Karpas-422 (cell line): ENCODE measurements at places on chromosomes 5 and 9. TPM values are rescaled to one million over a fixed set of nuclear protein-coding genes. Genes with fewer than 3 reads are reported as not detected.

DNA sequence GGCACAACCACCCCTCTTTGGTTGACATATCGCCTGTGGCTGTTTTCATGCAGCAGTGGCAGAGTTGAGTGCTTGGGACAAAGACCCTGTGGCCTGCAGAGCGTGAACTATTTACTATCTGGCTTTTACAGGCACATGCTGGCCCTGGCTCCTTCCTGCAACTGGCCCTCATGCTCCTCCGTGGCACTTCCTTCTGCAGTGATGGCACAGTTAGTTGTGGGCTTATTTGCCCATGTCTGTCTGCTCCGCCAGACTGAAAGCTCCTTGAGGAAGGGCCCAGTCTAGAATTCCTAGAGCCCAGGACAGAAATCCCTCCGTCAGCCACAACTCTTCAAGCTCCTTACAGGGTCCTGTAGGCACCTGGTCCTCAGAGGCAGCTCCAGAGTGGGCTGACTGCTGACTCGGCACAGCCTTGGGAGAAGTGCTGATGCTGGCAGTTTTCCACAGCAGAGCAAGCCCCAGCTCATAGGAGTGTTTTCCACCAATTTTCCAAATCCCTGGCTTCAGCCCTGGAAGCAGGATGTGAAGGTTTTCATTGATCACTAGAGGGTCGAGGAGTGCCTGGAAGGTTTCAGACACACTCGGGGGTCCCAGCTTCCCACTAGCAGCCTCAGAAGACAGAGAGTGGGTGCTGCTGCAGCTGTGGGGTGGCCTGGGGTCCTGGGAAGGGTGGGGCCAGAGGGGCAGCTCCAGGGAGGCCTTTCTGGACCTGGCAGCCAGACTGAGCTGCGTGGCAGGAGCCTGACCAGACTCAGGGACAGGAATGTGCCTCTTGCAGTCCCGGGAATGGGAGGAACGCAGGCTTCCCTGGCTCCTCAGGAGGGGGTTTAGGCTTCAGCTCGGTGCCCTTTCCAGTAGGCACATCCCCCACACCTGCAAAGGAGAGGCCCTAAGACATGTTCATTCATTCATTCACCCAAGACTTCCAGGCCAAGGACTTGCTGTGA lies 56.5 kb upstream of the ANGPTL2 start:
- no peak overlapping the region for H3K4me3 ChIP-seq
- H3K4me1 ChIP-seq = no peaks in the 10 kb centered on the region
- no peaks in the 10 kb centered on the region for H3K36me3 ChIP-seq
- no peak overlapping the region for H3K27ac ChIP-seq
- DNase-seq = no peak
- H3K27me3 ChIP-seq = no peaks in the 10 kb centered on the region

- H3K27me3 ChIP-seq = no peaks in the 10 kb centered on the region
- H3K36me3 ChIP-seq = no peaks in the 10 kb centered on the region
- DNase-seq = no peak
- no peak overlapping the region for H3K4me3 ChIP-seq
These were observed 66.9 kb downstream of the TMC1 start for GRCh38 chr9:72588336-72588735.

GRCh38 chr5:119290607-119291006 lies 65.2 kb upstream of the TNFAIP8 start:
- no peaks in the 10 kb centered on the region for H3K27me3 ChIP-seq
- peaks cover 45% of the 10 kb centered on the region for H3K4me1 ChIP-seq
- H3K27ac ChIP-seq = no peak overlapping the region

DNA sequence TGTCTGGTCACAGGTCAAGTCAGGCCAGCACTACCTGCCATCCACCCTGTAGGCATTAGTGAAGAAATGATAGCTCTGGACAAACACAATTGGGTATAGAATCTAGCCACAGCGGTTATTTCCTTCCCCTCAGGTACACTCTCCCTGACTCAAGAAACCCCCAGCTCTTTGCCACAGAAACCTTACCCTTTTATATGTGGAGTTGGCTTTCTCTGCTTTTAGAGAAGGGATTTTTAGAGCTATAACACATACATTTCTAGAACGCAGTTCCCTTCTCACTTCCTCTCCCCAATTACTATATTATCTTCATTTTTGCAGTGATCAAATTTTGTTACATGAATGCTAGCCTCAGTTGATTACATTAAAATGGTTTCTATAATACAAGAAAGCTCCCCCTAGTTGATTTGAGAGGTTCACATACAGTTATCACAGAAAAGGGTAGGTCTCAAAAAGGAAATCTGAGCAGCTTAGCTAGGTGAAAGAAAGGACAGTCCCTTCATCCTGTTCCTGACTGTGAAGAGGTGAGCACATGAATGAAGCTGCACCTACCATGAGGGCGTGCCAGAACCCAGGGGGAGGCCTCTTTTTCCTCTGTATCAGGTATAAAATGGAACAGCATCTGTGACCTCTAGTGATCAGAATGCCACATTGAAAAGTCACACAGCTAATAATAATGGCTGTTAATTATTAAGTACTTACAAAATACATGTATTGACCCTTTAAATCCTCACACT lies 425.6 kb downstream of the KIAA0825 start:
- no peak overlapping the region for H3K27ac ChIP-seq
- no peaks in the 10 kb centered on the region for H3K27me3 ChIP-seq
- H3K4me3 ChIP-seq = no peak overlapping the region
- H3K36me3 ChIP-seq = no peaks in the 10 kb centered on the region
- H3K4me1 ChIP-seq = no peaks in the 10 kb centered on the region

DNA sequence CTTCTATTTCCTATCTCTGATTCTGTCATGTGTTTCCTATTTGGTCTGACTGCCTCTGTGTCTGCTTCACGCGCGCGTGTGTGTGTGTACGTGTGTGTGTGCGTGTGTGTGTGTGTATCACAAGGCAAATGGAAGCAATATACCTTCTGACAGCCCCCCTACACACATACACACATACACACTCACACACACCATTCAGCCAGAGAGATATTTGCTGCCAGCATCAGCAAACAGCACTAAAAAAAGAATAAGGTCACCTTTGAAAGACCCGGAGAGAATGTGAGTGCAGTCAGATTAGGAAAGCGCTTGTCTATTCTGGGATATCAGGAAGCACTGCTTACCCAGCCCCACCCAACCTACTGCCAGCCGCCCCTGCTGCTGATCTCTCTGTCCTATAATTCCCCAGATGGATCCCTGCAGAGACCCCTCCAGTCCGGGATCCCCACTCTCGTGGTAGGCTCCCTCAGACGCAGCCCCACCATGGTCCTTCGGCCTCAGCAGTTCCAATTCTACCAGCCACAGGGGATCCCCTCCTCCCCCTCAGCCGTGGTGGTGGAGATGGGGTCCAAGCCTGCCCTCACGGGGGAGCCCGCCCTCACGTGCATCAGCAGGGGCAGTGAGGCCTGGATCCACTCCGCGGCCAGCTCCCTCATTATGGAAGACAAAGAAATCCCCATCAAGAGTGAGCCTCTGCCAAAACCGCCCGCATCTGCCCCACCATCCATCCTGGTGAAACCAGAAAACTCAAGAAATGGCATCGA lies 45.7 kb downstream of the PLAC8L1 start:
- no peak overlapping the region for H3K27ac ChIP-seq
- H3K4me3 ChIP-seq = no peak overlapping the region
- H3K4me1 ChIP-seq = no peaks in the 10 kb centered on the region
- no peaks in the 10 kb centered on the region for H3K27me3 ChIP-seq

- peak overlapping the region; percentile 82 for H3K27ac ChIP-seq
- peaks cover 30% of the 10 kb centered on the region for H3K36me3 ChIP-seq
- peak; percentile 79 for DNase-seq
- H3K4me3 ChIP-seq = peak overlapping the region; percentile 91
- no peaks in the 10 kb centered on the region for H3K27me3 ChIP-seq
- H3K4me1 ChIP-seq = peaks cover 59% of the 10 kb centered on the region
These were observed 472 bp downstream of the FBXO4 start for GRCh38 chr5:41925555-41925951.

DNA sequence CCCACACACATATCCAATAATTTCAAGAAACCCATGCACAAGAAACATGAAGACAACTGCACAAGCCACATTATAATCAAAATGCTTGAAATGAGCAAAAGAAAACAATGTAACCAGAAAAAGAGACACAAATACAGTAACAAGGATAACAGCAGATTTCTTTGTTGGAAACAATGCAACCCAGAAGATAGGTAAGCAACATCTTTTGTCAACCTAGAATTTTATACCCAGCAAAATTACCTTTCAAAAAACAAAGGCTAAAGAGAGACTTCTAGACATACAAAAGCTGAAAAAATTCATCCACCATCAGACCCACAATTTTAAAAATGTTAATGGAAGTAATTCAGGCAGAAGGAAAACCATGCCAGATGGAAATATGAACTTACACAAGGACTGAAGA lies 5.0 kb upstream of the COL23A1 start:
- DNase-seq = no peak
- peaks cover 8% of the 10 kb centered on the region for H3K36me3 ChIP-seq
- H3K4me1 ChIP-seq = no peaks in the 10 kb centered on the region
- no peak overlapping the region for H3K4me3 ChIP-seq
- no peak overlapping the region for H3K27ac ChIP-seq
- H3K27me3 ChIP-seq = no peaks in the 10 kb centered on the region

- H3K27ac ChIP-seq = no peak overlapping the region
- H3K27me3 ChIP-seq = no peaks in the 10 kb centered on the region
- H3K36me3 ChIP-seq = no peaks in the 10 kb centered on the region
- no peaks in the 10 kb centered on the region for H3K4me1 ChIP-seq
- H3K4me3 ChIP-seq = no peak overlapping the region
These were observed 23.5 kb upstream of the IFNE start for GRCh38 chr9:21505425-21506179.

DNA sequence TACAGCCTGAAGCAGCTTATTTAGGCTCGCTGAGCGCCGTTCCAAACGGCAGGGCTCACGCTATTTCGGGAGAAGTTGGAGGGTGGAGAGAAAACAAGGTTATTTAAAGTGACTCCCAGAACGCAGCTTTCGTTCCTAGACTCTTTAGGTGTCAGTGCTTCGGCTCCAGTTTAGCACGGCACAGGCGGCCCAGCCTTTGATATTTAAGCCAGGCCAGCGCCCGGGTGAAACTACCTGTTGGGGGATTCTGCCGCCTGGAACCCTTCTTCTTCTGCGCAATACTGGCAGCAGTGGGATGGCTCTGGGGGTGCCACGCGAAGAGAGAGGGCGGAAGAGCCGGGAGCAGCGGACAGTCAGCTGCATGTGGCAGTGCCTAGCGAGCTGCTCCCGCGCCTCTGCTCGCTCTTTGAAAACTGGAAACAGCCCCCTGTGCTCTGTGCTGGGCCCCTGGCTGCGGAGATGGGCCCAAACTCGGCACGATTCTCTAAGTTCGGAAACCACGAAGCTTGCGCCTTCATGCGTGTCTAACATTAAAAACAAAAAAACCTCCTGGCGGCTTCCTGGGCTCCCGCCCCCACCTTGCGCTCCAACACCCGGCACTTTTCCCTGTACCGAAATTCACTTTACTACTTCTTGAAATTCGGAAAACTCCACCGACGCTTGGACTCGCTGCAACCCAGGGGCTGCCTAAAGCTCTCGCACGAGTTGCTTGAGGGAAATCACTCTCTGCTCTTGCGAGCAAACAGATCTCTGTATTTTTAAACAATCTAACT lies 34.6 kb upstream of the NFIB start:
- H3K27ac ChIP-seq = no peak overlapping the region
- H3K4me1 ChIP-seq = peaks cover 3% of the 10 kb centered on the region
- H3K36me3 ChIP-seq = no peaks in the 10 kb centered on the region
- no peaks in the 10 kb centered on the region for H3K27me3 ChIP-seq
- no peak overlapping the region for H3K4me3 ChIP-seq
- no peak for DNase-seq

DNA sequence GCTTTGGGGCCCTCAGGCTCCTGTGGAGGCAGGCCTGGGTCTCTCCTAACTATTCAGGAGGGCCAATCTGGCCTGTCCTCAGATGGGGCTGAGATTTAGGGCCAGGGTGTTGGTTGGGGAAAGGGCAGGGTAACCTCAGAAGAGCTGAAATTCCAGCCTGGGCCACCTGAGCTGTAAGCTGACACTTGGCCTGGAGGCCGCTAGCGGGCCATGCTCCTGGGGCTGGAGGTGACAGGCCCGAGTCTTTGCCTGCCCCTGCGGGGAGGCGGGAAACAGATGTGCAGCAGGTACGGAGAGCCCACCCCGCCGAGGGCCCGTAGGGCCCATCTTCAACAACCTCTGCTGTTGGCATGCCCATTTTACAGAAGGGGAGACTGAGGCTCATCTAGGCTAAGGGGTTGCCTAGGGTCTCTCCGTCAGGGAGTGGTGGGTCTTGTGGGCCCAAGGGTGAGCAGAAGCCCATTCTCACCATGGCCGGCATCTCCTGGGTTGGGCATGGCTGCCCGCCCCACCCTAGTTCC lies 69.5 kb downstream of the RXRA start:
- H3K4me1 ChIP-seq = peaks cover 12% of the 10 kb centered on the region
- no peak for DNase-seq
- no peaks in the 10 kb centered on the region; the same call in 1 of the 2 replicates for H3K36me3 ChIP-seq
- H3K27ac ChIP-seq = no peak overlapping the region
- no peak overlapping the region; the same call in 1 of the 2 replicates for H3K4me3 ChIP-seq
- no peaks in the 10 kb centered on the region for H3K27me3 ChIP-seq

GRCh38 chr9:32551276-32552051 lies 663 bp upstream of the SMIM27 start:
- peak overlapping the region; percentile 95 for H3K4me3 ChIP-seq
- H3K36me3 ChIP-seq = 0 out of 2 replicates have a peak, but pooled peaks cover 4% of the 10 kb centered on the region
- H3K27ac ChIP-seq = peak overlapping the region; percentile 84
- H3K27me3 ChIP-seq = no peaks in the 10 kb centered on the region
- DNase-seq = peak; percentile 84

GRCh38 chr5:58872670-58873273 lies 289.9 kb downstream of the RAB3C start:
- H3K27ac ChIP-seq = no peak overlapping the region
- no peak for DNase-seq
- no peaks in the 10 kb centered on the region for H3K4me1 ChIP-seq
- H3K4me3 ChIP-seq = no peak overlapping the region
- no peaks in the 10 kb centered on the region for H3K27me3 ChIP-seq
- no peaks in the 10 kb centered on the region for H3K36me3 ChIP-seq

- DNase-seq = no peak
- no peaks in the 10 kb centered on the region for H3K4me1 ChIP-seq
- no peak overlapping the region for H3K27ac ChIP-seq
- no peaks in the 10 kb centered on the region for H3K27me3 ChIP-seq
- no peak overlapping the region for H3K4me3 ChIP-seq
- no peaks in the 10 kb centered on the region for H3K36me3 ChIP-seq
These were observed 1253.6 kb downstream of the EFNA5 start for GRCh38 chr5:106417163-106417562.

- no peak overlapping the region for H3K27ac ChIP-seq
- H3K4me1 ChIP-seq = no peaks in the 10 kb centered on the region
- H3K27me3 ChIP-seq = no peaks in the 10 kb centered on the region
- H3K36me3 ChIP-seq = no peaks in the 10 kb centered on the region
- DNase-seq = no peak
These were observed 22.6 kb downstream of the ASS1 start for GRCh38 chr9:130467316-130467715.

DNA sequence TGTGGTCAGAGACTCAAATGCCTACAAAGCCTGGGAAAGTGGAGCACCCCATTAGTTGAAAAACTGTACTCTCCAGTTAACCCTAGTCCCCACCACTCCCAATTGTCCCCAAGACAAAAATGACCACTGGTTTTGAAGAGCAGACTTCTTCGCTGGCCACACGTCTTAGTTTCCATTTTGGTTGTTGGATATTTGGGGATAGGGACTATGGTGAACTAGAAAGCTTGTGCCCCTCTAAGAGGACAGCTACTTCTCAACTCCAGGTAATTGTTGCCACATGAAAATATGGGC lies 109.4 kb upstream of the SPRY4 start:
- DNase-seq = no peak
- no peak overlapping the region for H3K27ac ChIP-seq
- no peak overlapping the region for H3K4me3 ChIP-seq
- H3K27me3 ChIP-seq = no peaks in the 10 kb centered on the region
- no peaks in the 10 kb centered on the region for H3K36me3 ChIP-seq

STC2 gene
- total RNA-seq = not detected in 2 replicates
